Activated naive CD4-positive, alpha-beta T cell treated with anti-CD3 and anti-CD28 coated beads, Interleukin-2, amount 50 U/mL, for 16 hours (primary cell): ENCODE measurements at places on chromosomes 12 and 14.

DNA sequence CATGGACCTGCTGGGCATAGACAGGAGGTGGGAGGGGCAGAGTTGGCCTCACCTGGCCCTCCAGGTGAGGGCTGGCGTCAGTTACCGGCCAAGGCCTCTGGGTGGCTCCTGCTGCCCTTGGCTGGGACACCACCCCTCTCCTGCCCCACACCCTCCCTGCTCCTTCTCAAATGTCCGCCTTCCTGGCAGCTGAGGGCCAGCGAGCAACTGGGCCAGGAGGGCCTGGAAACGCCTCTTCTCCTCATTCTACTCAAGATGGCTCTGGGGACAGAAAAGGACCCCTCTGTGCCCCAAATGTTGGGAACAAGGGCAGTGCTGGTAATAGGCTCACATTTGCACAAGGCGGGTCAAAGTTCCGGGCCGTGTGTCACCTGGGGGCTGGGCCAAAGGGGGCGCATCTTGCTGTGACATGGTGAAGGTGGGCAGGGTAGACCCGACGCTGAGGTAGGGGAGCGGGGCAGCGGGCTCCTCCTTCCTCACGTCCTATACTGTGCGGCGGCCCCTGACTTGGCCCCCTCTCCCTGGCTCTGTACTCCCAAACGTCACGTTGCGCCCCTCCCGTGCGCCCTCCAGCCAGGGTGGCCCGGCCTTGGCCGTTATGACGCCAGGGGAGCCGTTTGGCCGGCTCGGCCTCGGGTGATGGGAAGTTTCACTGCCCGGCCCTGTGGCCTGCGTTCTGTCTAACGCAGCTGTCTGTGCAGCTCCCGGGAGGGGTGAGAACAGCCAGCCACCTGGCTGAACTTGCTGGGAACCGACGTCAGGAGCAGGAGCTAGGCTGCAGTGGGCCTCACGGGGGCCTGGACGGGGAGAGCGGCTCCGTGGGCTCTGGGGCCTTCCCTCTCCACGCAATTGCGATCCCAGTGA, 18.0 kb upstream of the DLK1 start:
- DNase-seq: no peak

DNA sequence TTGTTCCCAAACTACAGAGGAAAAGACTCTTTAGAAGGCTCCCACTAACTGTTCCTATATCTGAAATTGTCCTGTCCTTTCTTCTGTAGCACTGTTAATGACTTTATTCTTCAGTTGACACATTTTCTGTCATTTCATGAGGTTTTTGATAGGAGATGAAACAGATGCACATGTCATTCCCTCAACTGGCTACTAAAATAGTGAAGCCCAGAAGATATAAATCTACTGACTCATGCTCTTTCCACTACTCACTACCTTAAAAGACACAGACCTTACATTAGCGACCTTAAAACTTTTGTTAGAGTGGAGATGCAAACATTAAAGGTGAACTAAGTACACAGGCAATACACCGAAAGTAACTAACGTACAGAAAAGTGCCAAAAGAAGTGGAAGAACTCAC, 59.5 kb upstream of the ANKS1B start:
- no peak for DNase-seq

DNA sequence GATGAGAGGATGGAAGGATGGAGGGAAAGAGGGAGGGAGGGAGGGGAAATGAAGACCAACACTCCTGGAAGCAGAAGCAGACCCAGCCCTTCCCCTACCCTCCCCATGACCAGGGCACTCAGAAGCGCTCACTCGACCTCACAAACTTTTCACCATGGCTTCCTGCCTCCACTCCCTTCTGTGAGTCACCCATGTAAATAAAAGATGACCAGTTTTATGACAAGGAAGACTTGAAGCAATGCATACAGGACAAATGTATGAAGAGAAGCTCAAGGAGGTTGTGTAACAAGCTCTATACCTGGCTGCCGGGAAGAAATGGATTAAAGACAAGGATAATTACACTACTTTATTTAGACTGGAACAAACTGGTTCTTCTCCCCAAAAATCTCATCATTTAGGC, 63.8 kb downstream of the CDC42BPB start:
- no peak for DNase-seq

DNA sequence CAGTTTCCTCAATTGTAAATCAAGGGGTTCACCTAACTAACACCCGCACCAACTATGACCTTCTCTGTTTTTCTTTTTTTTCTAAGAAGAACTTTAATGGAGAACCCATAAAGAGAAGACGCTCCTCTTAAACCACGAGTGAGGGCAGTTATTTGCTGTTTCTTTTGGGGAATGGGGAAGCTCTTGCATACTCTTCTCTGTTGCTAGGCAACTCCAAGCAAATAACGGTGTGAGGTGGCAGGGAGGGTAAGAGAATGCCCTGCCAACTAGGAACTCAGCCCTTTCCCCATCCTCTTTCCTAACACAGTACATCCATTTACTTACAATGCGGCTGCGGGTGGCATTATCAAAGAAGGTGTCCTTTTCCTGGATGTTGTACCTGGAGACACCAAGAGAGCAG, 114.9 kb downstream of the ANO2 start:
- no peak for DNase-seq

DNA sequence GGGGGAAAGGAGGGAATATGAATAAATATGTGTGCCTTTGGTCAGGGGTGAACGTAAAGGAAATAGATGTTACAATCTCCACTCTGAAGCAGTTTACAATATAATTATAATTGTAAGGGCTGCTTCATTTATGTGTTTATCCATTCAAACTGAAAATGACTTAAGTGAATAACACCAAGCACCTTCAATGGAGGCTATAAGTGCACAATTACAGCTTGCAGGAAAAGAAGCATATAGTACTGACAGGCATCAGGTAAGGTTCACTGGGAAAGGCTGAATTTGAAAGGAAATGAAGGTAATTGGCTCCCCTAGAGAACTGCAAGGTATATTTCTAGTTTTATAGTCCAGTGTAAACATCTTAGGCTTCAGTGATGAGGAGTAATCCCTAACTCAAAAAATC, 192.7 kb downstream of the STXBP6 start:
- DNase-seq: no peak

DNA sequence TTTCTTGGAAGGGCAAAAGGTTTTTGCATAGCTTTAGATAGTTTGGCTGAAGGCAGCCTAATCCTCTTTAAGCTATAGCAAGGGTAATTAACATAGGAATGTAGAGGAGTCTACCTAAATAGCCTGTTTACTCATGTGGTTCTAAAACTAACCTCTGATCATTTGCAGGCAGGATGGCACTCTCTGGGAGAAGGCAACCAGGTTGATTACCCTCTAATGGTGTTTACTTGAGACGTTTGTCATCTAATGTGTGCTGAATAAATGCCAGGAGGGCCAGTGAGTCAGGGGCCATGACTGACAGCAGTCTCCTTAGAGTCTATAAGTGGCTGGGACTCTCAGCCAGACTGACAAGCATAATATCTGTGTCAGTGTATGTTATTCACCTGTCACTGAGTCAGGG, 286.4 kb downstream of the PCNX1 start:
- no peak for DNase-seq

DNA sequence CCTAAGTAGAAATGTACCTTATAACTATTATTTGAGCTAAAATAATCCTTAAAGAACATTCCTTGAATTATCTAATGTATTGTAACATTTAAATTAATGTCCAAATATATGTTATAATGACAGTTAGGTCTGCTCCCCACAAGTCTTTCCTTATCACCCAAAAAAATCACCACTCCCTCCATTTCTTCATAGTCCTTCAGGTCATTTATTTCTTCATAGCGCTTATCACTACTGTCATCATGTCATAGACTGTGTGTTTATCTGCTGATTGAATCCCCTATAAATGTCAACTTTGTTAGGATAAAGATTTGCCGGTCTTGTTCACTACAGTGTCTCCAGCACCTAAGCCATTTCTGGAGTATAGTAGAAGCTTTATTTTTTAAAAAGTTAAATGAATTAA, 12.0 kb downstream of the LUM start:
- no peak for DNase-seq

GRCh38 chr14:66143387-66144112, 342.6 kb upstream of the CCDC196 start:
- no peak for DNase-seq

GRCh38 chr12:18932211-18932610, 194.3 kb downstream of the CAPZA3 start:
- no peak for DNase-seq

- DNase-seq: no peak
Measured at GRCh38 chr14:47210099-47210498, 465.3 kb downstream of the MDGA2 start.

GRCh38 chr14:45222485-45223262, 30.3 kb downstream of the MIS18BP1 start:
- DNase-seq: no peak

GRCh38 chr12:42360747-42361403, 34.9 kb downstream of the PPHLN1 start:
- DNase-seq: no peak

GRCh38 chr14:64825509-64825908, 54.2 kb downstream of the SPTB start:
- no peak for DNase-seq

GRCh38 chr12:19217446-19217845, 87.9 kb downstream of the PLEKHA5 start:
- no peak for DNase-seq
